Renal cortical epithelial cell (primary cell): ENCODE measurements at places on chromosomes 4 and X. TPM values are rescaled to one million over a fixed set of nuclear protein-coding genes. Genes with fewer than 3 reads are reported as not detected.
A peak's percentile ranks its signal among the peaks of the same experiment; 100 is the strongest.

DNA sequence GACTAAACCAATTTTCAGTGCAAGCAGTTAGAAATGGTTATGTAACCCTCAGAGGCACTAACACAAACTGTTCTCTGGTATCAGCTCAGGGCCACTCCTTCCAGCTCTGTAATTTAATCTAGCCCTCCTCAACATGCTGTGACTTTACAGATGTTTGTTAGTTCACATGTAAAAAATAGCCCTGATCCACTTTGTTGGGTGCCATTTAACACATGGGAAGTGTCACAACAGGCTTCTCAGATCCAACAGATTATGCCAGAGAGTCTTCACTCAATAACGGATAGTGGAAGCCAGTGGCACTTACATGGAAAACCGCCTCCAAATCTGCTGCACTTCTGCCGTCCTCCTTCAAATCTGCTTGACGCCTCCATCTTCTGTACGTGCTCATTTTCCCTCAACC lies 51.6 kb downstream of the ATP8A1 start:
- no peak for DNase-seq

GRCh38 chrX:153778684-153779101 lies 2.1 kb upstream of the SRPK3 start:
- no peak for DNase-seq

DNA sequence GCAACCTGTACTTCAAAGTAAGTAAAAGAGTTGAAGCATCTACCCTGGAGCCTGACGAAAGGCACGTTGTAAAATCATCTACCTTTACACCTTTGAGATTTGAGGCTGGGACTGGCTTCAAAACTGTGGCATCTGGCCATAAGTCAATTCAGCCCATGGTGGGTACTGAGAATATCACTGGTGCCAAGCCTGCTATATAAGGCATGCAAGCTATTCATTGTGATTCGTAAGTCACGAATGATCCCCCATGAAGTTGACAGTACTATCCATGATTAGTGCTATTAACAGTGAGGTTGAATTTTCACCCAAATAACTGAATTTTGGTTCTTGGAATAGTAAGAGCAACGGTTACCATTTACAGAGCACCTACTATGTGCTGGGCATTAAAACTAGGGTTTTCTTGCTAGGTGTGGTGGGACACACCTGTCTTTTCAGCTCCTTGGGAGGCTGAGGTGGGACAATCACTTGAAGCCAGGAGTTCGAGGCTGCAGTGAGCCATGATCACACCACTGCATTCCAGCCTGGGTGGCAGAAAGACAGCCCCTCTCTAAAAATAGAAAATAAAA lies 39.8 kb downstream of the IRF2 start:
- no peak for DNase-seq

DNA sequence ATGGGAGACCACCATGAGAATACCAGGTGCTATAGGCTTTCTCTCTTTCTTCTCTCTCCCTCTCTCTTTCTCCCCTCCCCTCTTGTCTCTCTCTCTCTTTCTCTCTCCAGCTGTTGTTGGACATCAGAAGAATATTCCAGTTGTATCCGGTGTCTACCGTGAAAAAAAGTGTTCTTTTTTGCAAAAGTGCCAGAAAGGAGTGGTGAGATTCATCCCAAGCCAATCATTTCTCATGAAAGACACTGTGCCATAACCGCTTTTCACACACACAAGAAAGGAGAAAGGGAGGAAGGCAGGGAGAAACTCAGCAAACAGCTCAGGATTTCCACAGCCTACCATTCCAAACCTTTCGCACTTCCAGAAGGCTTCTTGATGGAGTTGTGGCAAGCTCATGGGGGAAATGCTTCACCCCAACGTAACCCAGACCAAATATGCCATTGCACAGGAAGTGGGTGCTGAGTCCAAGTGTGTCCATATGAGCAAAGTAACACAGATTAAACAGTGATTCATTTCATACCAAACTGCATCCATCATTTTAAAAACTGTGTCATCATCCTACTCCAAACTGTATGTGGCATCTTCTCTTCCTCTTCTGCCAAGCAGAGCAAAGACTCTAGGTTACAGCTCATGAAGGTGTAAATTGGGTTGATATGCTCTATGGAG lies 224.0 kb downstream of the APBB2 start:
- DNase-seq, result peak; percentile 90

DNA sequence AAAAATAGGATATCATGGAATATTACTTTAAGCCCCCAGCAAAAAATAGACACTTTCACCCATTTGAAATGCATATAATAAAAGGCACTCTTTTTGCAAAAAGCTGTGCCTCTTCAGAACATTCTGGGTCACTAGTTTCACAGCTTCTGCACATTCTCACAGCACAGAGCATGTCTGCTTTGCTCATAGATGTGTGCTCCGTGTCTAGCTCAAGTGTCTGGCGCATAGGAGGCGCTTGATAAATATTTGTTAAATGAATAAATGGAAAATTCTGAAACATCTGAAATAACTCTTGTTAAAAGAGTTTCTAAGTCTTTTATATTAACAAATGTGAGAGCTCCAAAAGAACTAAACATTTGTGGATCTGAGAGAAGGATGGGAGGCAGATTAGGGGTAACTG lies 275.2 kb downstream of the PTTG2 start:
- DNase-seq, result no peak

DNA sequence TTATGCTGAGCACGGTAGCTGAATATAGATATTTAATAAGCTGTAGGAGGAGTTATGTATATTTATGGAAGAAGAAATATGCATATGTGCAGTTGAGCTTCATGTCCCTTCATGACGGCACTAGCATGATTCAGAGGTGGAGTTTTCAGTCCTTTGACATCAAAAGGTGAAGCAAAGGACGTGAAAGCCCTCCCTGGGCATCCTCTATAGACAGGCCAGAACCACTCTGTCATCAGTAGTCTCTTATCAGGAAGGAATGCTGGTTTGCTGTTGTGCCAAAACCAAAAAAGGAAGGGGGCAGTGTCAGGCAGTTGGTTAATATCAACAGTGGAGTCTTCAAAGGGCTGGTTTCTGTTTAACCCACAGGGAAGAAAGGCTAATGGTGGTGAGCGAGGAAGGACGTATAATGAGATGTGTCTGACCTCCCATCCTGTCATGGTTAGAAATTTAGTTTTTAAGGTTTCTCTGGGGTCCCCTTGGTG lies 23.5 kb upstream of the IL2 start:
- DNase-seq, result peak; percentile 39

DNA sequence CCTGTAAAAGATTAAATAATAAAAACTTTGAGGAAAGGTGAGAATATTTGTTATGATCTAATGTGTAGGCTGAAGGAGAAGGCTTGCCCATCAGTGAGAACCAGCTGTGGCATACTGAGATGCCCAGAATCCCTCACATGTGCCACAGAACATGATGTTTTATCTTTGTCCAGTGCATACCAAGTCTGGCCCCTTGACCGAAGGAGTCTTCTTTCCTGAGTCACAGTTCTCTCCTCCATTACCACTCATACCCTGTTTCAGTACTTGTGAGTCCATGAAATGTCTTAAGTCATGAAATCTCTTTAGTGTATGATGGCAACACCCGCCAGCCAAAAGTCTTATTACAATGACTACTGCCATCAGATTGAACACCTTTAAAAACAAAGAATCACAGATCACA lies 42.7 kb downstream of the PPARGC1A start:
- DNase-seq, result no peak

- DNase-seq, result no peak
Measured at GRCh38 chr4:89468602-89469001, 161.0 kb upstream of the GPRIN3 start.

DNA sequence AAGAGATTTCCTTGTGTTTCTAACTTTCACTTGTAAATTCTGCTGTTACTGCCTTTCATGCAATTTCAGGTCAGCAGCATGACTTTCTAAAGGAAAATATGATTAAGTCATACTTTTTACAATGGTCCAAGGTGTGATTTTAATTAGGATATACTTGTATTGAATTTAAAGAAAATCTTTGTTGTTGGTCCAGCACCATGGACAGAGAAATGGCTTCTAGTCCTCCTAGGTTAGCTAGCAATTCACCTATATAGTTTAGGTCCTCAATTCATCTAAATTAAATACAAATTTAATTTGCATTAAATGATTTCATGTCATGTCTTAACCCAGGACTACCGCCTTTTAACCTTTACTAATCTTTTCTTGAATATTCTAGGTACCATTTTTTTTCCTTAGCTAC lies 304.9 kb upstream of the RPS6KA3 start:
- DNase-seq, result peak; percentile 11

- peak; percentile 43 for DNase-seq
Measured at GRCh38 chrX:126799059-126799458, 20.5 kb upstream of the PRR32 start.

DNA sequence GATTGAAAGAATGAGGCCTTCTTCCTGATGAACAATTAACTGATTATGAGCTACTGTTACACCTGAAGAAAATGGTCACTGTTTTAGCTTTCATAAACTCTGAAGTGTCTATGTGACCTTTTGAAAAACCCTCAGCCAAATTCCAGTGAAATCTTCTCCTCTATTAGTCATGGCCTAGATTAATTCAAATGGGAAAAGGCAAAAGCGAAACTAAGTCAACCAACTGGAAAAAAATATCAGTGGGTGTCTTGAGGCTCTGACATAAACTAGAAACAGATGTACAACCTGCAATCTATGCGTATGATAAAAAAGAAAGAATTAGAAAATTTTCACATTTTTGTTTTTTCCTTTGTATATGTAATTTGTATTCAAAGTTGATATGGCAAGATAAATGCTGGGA lies 169.4 kb upstream of the BANK1 start:
- peak; percentile 70 for DNase-seq

GRCh38 chr4:168488869-168489274 lies 8.0 kb upstream of the PALLD start:
- DNase-seq, result no peak

- peak; percentile 5 for DNase-seq
Measured at GRCh38 chrX:8783097-8783713, 18.0 kb downstream of the FAM9A start.

GRCh38 chr4:154617820-154618317 lies 5.4 kb upstream of the FGG start:
- DNase-seq, result no peak

- no peak for DNase-seq
Measured at GRCh38 chr4:1638272-1638598, 45.9 kb downstream of the FAM53A start.

DNA sequence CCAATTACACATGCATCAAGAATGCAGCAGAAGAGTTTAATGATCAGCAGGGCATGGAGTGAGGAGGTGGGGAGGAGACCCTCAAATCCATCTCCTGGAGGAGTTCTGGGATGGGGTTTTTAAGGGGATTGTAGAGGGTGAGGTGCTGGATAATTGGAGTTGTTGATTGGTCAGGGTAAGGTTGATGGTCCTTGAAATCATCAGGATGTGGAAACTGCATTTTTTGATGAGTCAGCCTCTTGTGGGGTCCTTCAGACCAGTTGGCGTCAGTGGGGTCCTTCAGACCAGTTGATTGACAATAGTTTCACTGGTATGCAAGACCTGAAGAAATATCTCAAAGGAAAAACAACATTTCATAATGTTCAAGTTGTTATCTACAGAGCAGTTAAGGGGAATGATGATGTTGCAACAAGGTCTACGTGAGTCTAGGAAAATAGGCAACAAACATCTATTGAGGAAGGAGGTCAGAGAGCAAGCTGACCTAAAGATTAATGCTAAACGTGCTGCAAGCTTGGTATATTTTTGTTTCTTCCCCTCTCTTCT lies 88.3 kb downstream of the NRK start:
- no peak for DNase-seq

DNA sequence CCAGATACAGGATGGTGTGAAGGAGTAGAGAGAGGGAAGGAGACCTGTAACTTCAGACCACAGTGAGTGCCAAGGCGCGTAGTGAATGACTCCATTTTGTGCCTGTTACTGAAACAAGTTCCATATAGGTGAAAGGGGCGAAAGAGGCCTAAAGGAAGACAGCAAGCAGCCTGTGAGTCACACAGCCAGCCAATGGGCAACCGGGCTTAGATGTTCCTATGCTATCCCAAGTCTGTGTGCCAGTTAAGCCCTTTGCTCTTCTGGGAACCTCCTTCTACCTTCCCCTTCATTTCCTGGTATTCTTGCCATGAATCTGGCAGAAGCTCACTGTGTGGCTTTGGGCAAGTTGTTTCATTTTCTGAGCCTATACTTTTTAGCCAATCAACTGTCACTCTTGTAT lies 161.8 kb upstream of the LDB2 start:
- DNase-seq, result no peak

- no peak for DNase-seq
Measured at GRCh38 chr4:2684486-2684885, 71.7 kb downstream of the TNIP2 start.

GRCh38 chr4:125689805-125690204 lies 375.1 kb downstream of the FAT4 start:
- DNase-seq, result no peak

Gene PLP1
- total RNA-seq, result 0.17 TPM in 1 of 2 replicates, not detected in the other

Gene PDE5A
- 2.1 and 7.6 TPM in 2 replicates for total RNA-seq

Gene SMIM10
- total RNA-seq, result 0.99 TPM in 1 of 2 replicates, not detected in the other

Gene SLITRK4
- total RNA-seq, result 27.4 and 30.6 TPM in 2 replicates

Gene NAP1L2
- total RNA-seq, result 2.1 and 2.6 TPM in 2 replicates

Gene NDST3
- total RNA-seq, result 0.35 and 0.60 TPM in 2 replicates

Gene TLR3
- total RNA-seq, result 8.9 and 17.5 TPM in 2 replicates

Gene GAGE12E
- total RNA-seq, result not detected in 2 replicates

Gene SPANXC
- not detected in 2 replicates for total RNA-seq

Gene UGT2B11
- not detected in 2 replicates for total RNA-seq
